ENCODE measurements at places on chromosomes 13 and 19.

GRCh38 chr13:73776151-73776785 lies 357.9 kb downstream of the KLF12 start:
- no peak for DNase-seq

GRCh38 chr13:89486065-89486464 lies 1814.9 kb downstream of the SLITRK5 start:
- DNase-seq = no peak

- DNase-seq = no peak
These were observed 3.5 kb upstream of the SLC27A5 start for GRCh38 chr19:58515259-58515658.

- DNase-seq = peak; percentile 22
These were observed 4.2 kb downstream of the ARHGAP45 start for GRCh38 chr19:1070931-1071791.

- no peak for DNase-seq
These were observed 14.4 kb downstream of the MICOS13 start for GRCh38 chr19:5665781-5666513.

DNA sequence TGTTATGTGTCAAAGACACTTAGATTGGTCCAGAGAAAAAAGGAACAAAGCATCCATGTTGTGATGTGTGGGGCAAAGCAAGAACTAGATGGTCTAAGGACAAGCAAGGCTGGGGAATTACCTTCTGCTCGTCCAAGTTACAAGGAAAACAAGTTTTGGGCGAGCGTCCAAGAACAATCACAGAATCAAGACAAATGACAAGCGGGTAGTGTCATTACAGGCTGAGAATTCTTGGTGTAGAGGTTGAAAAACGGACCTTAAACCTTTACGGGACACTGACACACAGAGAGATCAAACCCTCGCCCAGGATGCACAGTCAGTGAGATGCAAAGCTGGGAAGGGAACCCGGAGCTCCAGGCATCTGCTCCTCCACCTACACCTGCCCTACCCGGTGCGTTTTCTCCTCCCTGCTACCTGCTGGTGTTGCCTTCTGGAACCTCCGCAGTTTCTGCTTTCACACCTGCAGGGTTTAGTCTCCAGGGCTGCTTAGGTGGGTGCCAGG lies 515 bp upstream of the ZNF324B start:
- DNase-seq = no peak

DNA sequence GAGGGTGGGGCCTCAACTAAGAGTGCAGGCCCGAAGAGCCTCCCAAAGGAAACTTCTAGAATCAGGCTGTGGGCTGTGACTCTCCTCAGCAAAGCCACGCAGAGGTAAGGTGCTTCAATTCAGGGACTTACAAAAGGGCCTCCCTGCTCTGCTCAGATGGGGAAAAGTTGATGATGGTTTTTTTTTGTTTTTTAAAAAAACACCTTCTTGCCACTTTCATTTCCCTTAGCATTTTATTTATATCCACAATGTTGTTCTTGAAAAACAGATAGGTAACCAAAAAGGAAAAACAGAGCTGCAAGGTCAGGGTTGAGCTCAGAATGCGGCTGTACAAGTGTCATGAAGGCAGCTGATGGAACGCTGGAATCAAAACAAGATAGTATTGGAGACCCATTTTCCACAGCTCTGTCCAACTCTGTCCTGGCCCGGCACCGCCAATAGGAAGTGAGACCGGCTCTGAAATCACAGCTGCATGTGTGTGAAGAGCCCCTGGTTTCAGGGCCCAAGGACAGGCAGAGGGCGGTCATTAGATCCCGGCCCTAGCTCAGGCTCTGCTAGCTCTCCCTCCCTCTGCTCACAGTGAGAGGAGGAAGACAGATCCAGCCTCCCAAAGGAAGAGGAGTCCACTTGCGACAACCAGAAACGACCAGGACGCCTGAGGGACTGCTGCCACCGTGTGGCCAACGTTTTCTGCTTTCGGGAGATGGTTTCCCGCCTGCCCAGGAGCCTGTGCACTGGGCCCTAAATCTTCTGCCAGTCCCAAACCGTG lies 58.3 kb downstream of the KLF2 start:
- DNase-seq = peak; percentile 90

GRCh38 chr13:60463787-60464186 lies 66.8 kb downstream of the TDRD3 start:
- no peak for DNase-seq

DNA sequence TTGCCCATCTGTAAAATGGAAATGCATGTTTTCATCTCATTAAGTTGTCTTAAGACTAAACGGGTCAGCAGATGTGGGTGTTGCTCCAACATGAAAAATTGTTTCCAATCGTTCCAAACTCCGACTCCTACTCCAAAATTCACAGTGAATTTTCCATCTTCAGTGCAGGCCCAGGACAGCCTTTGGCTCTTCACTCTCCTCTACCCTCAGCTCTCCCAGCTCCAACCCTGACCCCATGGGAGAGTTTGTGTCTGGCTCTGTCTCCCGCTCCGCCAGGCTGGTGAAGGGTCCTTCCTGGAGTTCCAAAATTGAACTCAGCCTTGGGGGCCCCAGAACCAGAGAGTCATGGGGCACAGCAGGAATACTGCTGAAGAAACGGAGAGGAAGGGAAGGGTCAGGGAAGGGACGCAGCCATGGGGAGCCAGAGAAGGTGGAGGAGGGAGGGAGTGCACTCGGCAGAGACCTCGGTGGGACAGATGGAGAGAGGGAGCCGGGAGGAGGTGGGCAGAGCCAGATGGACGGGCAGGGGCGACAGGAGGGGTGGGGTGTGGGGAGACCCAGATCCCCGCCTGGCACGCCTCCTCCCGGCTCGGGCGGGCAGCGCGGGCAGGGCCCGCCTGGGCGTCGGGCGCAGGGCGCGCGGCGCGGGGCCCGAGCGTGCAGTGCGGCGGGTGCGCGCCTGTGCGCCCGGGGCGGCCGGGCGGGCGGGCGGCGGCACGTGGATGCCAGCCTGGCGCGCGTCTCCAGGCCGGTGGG lies 45.6 kb downstream of the CELF5 start:
- no peak for DNase-seq

DNA sequence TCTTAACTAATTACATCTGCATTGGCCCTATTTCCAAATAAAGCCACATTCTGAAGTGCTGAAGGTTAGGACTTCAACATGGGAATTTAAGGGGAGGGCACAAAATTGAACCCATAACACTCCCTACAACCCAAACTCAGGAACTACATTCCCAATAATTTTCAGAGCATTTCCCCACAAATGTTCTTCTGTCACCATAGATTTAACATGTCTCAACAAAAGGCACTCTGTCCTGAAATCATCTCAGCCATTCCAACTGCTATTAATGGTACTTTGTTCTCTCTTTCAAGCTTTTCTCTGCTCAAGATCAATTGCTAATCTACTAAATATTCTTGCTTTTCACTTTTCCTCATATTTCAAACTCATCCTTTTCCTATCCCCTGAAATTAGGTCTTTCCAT lies 74.0 kb upstream of the SOX1 start:
- DNase-seq = no peak

DNA sequence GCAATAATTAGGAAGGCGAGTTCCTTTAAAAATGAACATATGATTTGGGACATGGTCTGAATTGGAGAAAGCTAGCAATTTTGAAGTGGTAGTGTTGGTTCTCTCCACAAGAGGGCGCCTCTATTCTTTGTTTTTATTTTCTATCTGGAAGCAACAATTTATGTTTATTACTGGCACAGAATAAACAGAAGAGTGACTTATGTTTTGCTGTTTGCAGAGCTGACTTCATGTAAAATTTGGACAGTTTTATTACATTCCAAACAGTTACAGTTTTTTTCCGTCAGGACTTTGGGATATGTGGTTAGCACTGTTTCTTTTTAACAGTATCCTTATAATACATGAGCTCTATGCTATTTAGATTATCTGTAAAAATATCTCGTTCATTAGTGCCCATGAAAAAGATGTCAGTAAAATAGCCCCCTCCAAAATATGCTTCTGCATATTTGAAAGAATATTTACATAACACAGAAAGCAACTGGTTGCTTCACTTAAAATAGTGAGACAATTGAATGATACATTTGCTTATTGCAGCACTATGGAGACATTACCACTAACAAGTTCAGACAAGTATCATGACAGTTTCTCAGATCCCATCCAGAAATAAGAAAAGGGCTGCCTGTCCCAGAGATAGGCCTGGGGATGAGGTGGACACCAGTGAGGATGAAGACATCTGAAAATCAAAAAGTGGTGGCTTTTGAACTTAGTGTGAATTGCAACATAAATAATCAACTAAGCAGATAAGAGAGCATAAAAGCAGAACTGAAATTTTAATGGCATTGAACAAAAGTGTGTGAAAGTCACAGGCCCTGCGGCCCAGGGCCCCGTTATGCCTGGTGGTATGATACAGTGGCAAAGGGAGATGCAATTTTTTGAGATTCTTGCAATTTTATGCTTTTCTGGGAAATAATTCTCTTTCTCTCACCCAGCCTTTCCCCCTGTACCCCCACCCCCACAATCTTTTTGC lies 32.3 kb upstream of the FGF9 start:
- peak; percentile 55 for DNase-seq

GRCh38 chr19:28961772-28962500 lies 251.0 kb downstream of the UQCRFS1 start:
- no peak for DNase-seq

- DNase-seq = no peak
These were observed 12.7 kb downstream of the STK24 start for GRCh38 chr13:98564204-98564603.

- DNase-seq = no peak
These were observed 38.6 kb upstream of the ZNF30 start for GRCh38 chr19:34888091-34888490.
